Mesothelial cell of epicardium (in vitro differentiated cells): ENCODE measurements at places on chromosomes 11 and 22.

DNA sequence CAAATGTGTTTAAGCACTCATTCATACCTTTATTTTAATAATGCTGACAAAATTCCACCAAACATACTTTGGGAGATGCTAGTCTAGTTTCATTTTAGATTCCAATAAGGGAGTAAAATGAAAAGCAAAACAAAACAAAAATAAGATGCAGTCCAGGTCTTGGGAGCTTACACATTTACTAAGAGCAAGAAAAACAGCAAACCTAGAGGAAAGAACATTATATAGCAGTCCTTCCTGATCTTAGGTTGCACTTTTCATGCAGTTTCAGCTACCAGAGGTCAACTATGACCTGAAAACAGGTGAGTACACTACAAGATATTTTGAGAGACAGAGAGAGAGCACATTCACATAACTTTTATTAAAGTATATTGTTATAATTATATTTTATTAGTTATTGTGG is 1100.9 kb downstream of the DLG2 start:
- no peak for DNase-seq

- no peak for DNase-seq
These were observed 10.8 kb upstream of the SEC14L4 start for GRCh38 chr22:30516273-30516672.

DNA sequence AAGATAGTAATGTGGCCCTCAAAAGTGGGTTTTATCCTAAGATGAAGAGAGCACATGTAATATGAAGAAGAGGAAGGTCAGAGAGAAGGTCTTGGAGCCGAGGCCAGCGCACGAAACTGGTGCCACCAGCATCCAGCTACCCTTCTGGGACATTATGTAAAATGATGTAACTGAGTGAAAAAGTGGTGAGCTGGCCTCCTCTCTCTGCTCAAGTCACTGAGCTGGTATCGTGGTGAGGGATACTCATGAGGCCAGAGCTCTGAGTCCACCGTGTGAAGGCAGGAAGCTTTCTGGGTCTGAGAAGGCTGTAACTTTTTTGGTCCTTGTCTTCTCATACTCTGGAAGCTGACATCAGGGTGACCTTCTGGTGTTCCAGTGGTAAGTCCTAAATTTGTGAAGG is 25.1 kb downstream of the RNF185 start:
- DNase-seq = no peak

GRCh38 chr22:19287076-19287707 is 4.3 kb downstream of the CLTCL1 start:
- no peak for DNase-seq

GRCh38 chr11:21634491-21634890 is 558.4 kb upstream of the ANO5 start:
- DNase-seq = no peak

GRCh38 chr11:7197469-7197868 is 54.2 kb upstream of the SYT9 start:
- DNase-seq = no peak

GRCh38 chr11:59545179-59546020 is 34.1 kb downstream of the OR4D9 start:
- DNase-seq = no peak

GRCh38 chr11:8477680-8478079 is 116.3 kb downstream of the STK33 start:
- DNase-seq = no peak

GRCh38 chr11:19714387-19715363 is 2.0 kb downstream of the NAV2 start:
- DNase-seq = peak; percentile 44

- no peak for DNase-seq
These were observed 2.0 kb upstream of the EHD1 start for GRCh38 chr11:64880240-64881001.

DNA sequence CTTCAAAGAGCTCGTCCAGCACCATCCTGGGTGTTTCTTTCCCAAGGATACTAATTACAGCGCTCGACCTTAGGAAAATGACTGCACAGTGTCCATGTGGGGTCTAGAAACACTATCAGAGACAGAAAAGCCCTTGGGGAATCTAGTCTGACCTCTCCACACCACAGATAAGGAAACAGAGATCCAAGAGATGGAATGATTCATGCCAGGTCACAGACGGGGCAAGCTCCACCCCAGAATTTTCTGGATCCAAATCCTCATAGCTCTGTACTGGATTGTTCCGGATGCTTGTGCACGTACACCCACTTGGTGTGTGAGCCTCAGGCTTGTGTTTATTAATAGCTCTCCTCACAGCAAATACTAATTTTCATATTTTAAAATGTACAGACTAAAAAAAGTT is 11.3 kb downstream of the ABTB2 start:
- no peak for DNase-seq

DNA sequence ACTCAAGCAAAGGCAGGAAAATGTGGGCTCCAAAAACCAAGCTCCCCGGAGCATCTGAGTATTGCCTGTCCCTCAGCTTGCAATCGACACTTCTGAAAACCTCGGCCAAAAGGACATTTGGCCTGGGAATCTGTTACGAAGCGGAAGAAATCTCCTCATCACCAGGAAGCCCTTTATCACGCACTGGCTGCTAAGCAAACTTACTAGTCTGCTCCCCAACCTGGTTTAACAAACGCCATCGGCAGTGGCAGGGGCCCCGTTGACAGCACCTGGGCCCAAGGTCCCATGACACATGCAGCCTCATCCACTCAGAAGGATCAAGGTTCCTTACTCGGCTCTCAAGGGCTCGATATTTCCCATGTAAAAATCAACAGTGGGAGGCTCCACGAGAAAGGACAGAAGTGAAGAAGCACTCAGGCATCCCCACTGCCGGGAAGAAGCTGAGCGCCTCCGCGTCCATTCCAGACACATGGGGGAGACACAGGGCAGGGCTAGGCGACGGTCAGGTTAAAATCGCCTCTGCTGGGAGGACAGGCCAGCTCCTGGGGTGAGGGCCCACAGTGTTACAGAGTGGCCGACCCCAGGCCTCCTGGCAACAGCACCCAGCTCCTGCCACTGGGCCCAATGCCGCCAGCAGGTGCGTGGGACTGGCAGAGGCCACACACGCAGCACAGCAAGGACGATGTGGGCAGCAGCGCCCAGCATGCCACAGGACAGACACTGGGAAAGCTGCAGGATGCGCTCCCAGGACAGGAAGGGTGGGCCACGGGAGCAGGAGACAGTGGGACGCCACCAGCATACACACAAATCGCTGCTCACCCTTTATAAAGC is 27.1 kb downstream of the BRD1 start:
- no peak for DNase-seq

DNA sequence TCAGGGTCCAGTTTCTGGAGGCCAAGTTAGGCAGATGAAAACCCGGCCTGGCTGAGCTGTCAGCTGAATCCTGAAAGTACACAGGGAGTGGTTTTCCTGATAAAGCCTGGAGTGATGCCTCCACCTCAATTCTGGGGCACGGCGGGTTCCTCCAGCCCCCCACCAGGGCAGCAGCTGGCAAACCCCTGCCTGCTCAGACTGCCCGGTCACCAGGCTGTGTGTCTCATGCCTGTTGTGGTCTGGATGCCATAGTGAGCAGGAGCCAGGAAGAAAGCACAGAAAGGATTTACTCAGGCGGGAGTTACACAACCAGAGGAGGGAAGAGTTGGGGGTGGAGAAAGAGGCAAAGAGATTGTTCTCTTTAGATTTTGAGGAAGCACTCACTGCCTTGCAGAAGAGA is 119.9 kb upstream of the RASSF10 start:
- DNase-seq = no peak

DNA sequence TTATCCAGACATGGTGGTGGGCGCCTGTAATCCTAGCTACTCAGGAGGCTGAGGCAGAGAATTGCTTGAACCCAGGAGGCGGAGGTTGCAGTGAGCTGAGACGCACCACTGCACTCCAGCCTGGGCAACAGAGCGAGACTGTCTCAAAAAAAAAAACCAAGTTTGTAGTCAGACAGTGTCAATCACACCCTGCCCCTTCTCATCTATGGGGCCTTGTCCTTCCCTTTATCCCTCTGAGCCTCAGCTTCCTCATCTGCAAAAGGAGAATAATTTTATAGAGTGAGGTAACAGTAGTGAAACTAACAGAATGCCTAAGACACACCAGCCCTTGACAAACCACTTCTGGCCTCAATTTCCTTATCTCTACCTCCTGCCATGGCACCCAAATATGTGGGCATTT is 10.7 kb downstream of the BCL9L start:
- DNase-seq = no peak

DNA sequence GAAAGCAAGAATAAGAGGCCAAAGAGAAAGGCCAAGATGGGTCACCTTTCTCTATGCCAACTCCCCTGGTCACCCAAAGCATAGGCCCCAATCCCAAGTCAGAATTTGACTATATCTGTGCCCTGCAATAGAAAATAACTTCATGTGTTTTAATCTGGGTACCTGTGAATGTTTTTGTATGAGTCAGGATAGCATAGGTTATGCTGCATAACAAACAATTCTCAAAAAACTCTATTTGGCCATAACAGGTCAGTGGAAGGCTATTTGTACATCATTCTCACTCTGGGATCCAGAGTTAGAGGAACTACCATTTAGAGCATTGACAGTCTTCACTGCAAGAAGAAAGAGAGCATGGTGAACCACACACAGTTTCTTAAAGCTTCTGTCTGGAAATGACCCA is 167.3 kb downstream of the DBX1 start:
- no peak for DNase-seq

GRCh38 chr22:39871008-39871798 is 22.4 kb downstream of the ENTHD1 start:
- no peak for DNase-seq

GRCh38 chr11:46649180-46649738 is 31.9 kb downstream of the ATG13 start:
- DNase-seq = no peak

- DNase-seq = no peak
These were observed 109.6 kb downstream of the SGSM3 start for GRCh38 chr22:40479887-40480538.

DNA sequence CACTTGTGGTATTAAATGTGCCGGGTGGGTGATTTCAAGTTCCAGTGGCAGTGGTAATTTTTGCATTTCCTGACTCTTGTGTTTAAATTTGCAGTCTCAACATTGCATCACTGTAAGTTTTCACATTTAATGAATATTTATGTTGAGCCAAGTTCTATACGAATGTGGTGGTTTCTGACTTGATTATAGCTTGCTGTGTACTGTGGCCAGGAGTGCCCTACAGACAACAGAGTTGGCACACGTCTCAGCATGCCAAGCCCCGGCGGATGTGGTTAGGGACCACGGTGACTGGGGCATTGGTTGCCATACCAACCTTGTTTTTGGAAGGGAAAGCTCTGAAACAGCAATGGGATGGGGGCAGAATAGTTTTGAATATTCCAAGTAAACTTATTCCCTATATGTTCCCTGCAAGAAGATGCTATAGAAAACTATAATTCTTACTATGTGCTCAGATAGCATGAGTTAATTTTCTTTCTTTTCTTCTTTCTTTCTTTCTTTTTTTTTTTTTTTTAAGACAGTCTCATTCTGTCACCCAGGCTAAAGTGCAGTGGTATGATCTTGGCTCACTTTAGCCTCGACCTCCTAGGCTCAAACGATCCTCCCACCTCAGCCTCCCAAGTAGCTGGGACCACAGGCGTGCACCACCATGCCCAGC is 16.0 kb downstream of the ZNRF3 start:
- no peak for DNase-seq

GRCh38 chr11:135002236-135002635 is 590.2 kb upstream of the B3GAT1 start:
- no peak for DNase-seq

DNA sequence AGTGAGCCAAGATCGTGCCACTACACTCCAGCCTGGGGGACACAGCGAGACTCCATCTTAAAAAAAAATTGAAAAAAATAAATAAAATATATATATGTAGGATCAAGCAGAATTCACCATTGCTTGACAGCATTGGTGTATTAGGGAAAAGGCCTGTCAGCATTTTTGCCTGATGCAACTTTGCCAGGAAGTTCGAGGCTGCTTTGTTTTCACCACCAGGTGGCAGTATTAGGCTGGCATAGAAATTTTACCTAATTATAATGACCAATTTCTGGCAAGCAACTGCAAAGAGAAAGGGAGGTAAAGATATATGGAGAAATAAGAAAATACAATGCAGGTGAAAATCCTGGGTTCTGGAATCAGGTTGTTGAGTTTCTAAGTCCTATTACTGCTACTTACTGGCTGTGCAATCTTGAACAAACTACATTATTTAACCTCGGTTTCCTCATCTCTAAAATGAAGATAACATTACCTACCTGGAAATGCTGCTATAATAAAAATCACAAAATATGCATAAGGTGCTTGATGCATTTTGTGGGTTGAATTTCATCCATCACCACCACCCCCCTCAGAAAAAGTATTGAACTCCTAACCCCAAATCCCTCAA is 24.7 kb downstream of the LAYN start:
- DNase-seq = no peak

DNA sequence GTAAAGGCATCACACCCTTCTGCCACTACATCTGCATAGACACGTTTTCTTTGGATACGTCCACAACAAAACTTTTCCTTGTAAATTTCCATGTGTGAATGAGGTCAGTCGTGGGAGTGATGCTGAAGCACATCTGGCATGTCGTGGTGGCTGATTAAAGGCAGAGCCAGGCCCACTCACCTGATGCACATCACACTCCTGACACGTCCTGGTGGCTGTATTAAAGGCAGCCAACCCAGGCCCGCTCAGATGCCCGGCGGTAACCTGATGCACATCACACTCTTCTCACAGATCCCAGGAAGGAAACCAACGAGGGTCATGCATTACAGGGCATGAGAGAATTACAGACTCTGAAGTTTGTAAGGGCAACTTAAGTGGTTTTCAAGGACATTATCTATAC is 321.6 kb upstream of the B3GAT1 start:
- no peak for DNase-seq

GRCh38 chr11:67504950-67505581 is at the start of gene PITPNM1:
PITPNM1 (minus strand) TSS chr11:67505363; CDS start chr11:67504180, 1,183 bp downstream.
- peak; percentile 66 for DNase-seq

DNA sequence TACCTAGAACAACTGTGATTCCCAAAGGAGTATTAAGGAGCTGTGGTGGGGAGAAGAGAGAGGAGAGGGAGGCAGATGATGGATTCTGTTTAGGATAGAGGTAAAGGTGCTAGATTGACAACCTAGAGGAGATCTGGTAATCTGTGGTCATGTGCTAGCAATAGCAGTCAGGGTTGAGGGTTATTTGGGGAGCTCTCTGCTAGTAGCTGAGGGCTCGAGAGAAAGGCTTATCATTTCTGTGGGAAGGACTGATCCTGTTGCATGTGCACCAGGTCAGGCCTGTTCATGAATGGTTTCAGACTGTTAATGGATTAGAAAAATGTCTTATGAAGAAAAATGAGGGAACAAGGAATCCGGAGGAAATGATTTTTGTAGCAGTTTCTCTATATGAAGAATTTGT is 63.2 kb downstream of the MTMR3 start:
- no peak for DNase-seq

DNA sequence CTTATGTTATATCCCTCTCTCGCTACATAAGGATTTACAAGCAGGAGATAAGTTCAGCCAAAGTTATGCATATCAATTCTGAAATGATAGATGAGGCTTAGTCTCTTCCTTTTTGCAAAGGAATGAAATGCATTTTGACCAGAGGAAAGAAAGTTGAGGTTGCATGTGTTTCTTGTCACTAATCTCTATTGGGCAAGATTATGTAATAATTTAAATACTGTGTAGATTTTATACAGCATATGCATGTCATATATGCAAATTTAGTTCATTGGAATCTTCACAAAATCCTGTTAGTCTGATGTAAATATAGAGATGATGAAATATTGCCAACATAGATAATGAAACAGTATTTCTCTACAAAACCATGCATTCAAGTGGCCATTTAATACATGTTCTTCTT is 858.7 kb upstream of the RAG2 start:
- DNase-seq = no peak

GRCh38 chr11:124339396-124340141 is 19.6 kb upstream of the OR8D2 start:
- no peak for DNase-seq

GRCh38 chr11:126102436-126102981 is 39.8 kb upstream of the CDON start:
- DNase-seq = no peak
